Fibroblast of skin of right biceps (primary cell): ENCODE measurements at places on chromosomes 11 and 22.
A peak's percentile ranks its signal among the peaks of the same experiment; 100 is the strongest.

DNA sequence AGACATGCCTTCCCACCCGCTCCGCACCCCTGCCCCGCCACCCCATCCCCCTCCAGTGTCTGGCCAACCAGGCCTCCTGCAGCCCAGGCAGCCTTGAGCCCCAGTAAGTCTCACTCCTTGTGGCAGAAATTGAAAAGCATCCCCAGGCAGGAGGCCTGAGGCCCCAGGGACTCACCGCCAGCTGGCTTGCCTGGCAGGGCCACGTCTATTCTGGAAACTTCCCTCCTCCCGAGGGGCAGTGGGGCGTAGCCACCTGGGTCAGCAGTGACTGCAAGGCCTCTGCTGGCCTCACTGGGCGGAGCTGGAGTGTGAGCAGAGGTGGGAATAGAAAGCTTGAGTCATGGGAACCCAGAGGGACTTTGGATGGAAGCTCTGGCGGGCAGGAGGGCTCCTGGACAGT lies 26.3 kb downstream of the ANO1 start:
- DNase-seq = no peak

DNA sequence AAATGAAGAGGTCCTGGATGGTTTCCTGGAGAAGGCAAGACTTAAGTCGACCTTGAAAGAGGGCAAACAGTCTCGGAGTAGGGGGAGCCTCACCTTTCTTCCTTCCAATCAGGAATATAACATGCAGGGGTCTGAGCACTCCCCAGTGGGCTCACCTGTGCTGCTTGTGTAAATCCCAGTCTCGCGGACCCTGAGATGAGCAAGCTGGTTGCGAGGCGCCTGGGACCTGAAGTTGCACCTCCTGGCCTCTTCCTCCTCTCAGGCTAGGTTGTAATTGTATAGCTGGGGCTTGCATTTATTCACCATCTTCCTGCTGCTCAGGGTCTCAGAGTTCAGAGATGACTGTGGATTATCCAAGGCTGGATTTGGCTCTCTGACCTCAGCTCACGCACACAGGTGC lies 7.5 kb upstream of the WBP2NL start:
- DNase-seq = no peak

DNA sequence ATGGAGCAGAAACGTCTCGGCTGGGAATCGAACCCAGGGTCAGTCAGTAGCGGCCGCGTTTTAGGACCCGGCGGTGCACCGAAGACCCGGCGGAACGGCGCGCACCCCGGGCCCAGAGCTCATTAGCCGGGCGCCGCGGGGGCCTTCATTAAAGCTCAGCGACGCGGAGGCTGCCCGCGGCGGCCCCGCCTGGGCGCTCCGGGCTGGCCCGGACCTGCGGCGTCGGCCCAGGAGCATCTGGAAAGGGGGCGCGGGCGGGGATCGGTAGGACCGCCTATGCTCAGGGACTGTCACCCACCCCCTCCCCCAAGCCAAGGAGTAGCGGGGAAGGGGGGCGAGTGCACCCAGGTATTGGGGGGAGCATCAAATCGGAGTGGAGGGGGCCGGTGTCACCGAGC lies 52.2 kb downstream of the CYTH4 start:
- no peak for DNase-seq

- peak; percentile 62 for DNase-seq
Measured at GRCh38 chr11:40337118-40337517, 1122.3 kb downstream of the LRRC4C start.

DNA sequence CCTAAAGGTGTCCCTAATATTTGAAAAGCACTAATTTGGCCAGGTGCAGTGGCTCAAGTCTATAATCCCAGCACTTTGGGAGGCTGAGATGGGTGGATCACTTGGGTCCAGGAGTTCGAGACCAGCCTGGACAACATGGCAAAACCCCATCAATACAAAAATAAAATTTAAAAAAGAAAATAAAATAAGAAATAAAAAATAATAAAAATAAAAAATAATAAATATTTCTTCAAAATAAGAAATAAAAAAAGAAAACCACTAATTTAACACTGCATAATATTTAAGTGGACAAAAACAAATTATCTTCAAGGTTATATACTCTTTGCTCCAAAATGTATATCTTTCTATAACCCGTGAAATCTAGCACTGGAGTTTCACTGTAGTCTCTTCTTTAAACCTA lies 32.9 kb downstream of the CPT1A start:
- DNase-seq = no peak

GRCh38 chr11:57638005-57638781 lies 11.5 kb downstream of the YPEL4 start:
- peak; percentile 94 for DNase-seq

DNA sequence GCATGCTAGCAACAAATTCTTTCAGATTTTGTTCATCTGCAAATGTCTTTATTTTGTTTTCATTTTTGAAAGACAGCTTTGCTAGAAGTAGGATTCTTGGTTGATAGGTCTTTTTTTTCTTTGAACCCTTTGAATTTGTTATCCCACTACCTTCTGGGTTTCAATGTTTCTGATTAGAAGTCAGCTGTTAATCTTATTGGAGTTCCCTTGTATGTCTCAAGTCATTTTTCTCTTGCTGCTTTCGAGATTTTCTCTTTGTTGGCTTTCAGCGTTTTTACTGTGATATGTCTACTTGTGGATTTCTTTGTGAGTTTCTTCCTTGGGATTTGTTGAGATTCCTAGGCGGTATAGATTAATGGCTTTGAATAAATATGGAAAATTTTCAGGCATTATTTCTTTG lies 27.2 kb upstream of the MS4A8 start:
- DNase-seq = no peak

DNA sequence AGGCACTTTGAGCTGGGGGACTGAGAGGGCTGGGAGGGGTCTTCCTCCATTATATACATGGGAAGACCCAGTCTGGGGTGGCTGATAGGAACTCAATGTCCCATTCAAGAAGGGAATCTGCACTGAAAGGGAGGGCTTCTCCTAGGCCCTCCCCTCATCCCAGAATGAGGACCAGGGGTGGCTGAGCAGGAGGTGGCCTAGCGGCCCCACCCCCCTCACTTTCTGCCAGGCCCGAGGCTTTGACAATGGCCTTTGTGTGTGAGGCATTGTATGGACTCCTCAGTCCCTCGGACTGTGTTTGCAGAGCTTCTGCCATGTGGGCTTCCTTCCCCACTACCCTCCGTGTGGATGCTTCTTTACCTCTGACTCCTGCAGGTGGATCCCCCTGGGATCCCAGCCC lies 65.7 kb downstream of the NECTIN1 start:
- DNase-seq = no peak
